ENCODE measurements at places on chromosomes 3 and 15.

DNA sequence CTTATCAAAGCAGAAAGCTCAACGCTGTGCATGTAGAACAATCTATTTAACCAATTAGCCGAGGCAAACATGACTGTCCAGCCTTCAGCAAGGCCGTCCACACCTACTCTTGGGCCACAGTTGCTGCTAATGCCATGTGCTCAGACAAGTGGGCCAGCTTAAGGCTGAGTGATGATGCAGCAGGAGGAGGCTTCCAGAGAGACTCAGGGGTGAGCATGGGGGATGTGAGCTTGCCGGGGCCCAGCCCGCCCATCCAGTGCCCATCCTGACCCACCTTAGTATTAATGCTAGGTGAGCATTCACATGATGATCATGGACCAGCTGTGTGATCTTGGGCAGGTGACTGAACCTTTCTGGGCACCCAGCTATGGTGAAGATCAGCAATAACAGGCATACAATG lies 150.1 kb downstream of the TPRA1 start:
- DNase-seq, result no peak

- DNase-seq, result no peak
Observed at GRCh38 chr3:37257581-37257980, 83.2 kb upstream of the LRRFIP2 start.

DNA sequence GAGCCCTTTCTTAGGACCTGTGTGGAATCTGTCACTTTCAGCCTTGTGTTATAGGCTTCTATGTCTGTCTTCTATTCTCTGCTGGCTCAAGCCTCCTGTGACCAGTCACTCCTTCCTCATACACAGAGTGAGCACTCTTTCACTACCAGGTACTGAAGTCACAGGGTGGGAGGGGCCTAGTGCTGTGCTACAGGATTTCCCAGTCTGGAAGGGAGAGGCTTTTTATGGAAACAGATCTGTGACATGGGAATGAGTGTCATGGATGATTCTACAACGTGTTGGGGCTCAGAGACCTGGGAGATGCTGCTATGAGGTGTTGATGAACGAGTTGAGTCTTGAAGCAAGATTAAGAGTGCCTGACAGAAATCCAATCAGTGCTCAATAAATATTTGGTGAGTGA lies 100.5 kb downstream of the PDCD6IP start:
- no peak for DNase-seq

DNA sequence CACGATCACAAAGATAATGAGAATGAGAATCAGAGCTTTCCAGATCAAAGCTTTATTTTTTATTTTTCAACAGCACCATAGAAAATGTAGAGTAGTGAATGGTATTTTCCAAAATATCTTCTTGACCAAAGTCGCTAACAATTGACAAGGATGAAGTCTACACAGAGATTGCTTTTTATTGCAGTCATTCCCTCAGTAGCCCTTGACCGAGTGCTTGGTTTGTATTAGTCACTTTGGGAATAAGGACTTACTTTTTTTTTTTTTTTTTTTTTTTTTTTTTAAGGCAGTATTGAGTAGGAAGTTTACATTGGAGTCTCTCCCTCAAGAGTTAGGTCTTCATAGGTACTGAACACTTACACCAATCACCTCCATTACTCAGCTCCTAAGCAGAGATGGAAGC lies 39.8 kb downstream of the THRB start:
- no peak for DNase-seq

GRCh38 chr3:11774296-11774877 lies 72.3 kb downstream of the TAMM41 start:
- DNase-seq, result no peak

- no peak for DNase-seq
Observed at GRCh38 chr3:14523792-14524191, 16.4 kb downstream of the GRIP2 start.

DNA sequence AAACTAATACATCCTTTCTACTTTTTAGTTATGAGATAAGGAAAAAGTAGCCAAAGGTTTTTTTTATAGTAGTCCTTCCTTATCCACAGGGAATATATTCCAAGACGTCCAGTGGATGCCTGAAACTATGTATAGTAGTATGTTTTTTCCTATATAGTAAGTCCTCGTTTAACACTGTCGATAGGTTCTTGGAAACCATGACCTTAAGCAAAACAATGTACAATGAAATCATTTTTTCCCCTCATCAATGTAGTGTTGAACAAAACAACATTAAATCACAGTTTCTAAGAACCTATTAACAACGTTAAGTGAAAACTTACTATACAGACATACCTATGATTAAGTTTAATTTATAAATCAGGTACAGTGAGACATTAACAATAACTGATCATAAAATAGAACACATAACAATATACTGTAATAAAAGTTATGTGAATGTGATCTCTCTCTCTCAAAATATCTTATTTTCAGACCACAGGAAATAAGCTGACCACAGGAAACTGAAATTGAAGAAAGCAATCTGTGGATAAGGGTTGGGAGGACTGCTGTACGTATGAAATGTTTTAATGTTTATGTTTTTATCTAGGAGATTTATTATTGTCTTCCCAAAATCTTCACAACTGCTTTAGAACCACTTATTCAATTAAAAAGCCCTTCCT lies 20.6 kb downstream of the COPS2 start:
- DNase-seq, result no peak

DNA sequence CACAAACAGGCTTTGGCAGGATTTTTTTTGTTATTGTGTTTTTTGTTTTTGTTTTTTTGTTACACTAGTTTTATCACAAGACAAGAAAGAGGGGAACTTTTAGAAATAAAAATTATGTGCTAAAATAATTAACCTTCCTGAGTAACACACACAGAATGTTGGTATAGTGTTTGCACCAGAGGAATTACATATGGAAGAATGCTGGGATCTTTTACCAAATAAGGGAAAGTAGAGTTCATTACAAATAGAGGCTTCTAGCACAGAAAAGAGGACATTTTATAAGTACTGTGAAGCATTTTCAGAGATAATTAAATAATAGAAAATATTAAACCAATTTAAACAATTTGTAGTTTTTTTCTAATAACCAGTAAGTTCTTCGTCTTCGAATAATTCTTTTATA lies 116.0 kb downstream of the IGF1R start:
- no peak for DNase-seq

GRCh38 chr3:77871436-77871835 lies 831.5 kb downstream of the ROBO2 start:
- no peak for DNase-seq

DNA sequence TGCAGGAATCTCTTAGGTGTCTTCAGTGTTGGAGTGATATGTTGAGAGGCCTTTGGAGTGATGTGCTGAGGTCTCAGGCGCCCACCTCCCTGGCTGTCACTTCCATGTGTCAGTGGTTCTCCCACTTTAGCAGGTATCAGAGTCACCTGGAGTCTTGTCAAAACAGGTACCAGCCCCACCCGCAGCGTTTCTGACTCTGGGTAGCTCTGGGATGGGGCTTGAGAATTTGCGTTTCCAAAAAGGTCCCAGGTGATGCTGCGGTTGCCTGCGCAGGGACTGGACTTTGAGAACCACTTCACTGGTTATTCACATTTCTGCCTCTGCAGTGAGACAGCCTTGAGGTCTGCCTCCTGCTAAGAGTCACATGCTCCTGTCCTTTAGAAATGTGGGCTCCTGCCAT lies 15.5 kb downstream of the UMPS start:
- no peak for DNase-seq

DNA sequence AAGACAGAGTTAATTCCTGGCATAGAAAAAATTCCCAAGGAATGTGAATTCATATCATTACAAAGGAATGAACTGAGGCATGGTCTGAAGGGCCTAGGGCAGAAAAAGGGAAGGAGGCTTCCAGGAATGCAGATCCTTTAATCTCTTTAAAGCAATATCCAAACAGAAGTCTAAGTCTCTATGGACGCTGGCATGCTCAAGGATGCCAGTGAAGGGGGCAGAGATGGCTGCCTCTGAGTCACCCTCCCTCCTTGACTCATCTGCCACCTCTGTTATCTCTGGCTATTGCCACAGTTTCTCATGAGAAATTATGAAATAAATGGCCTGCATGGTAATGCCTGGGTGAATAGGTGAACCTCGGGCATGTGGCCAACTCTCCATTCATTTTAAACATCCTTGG lies 96.3 kb upstream of the BCL6 start:
- DNase-seq, result no peak

- DNase-seq, result peak; percentile 64
Observed at GRCh38 chr3:24521420-24522145, 26.9 kb upstream of the THRB start.

All from germinal center (tissue), 1 donor.